CD4-positive, alpha-beta T cell treated with Interleukin-2 at 100 ng/mL for 4 hours (primary cell): ENCODE measurements at places on chromosomes 4 and X.

DNA sequence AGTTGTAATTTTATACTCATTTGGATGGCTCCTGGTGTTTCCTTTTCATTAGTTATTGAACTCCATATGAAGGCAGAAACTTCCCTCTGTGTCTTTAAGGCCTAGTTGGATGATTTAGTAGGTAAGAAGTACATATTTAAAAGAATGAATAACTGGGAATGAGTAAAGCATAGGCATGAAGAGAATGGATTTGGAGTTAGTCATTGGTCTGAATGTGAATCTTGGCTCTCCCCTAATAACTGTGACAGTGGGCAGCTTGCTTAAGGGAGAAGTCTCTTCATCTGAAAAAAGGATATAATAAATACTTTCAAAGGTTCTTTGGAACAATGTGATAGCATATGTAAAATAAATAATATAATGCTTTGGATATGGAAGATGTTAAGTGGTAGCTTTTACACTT lies 13.2 kb downstream of the SNX25 start:
- DNase-seq = no peak

- DNase-seq = no peak
Observed at GRCh38 chr4:189659287-189659686, 281.4 kb upstream of the FRG1 start.

DNA sequence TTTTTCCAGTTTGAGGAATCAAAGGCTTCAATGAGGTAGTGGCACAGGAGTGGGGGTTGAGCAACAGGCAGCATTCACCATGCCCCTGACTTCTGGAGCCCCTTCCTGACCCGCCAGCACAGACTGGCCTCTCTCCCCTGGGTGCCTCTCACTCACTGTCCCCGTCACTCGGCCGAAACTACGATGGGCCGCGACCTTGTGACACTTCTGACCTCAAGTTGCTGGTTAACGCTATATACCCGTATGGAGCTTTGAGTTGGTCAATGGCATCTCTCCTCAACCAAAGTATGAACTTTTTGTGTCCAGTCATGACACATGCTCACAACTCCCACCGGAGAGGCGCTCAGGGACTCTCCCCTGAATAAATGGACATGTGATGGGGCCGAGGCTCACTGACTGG lies 72.1 kb downstream of the IRF2 start:
- DNase-seq = no peak

DNA sequence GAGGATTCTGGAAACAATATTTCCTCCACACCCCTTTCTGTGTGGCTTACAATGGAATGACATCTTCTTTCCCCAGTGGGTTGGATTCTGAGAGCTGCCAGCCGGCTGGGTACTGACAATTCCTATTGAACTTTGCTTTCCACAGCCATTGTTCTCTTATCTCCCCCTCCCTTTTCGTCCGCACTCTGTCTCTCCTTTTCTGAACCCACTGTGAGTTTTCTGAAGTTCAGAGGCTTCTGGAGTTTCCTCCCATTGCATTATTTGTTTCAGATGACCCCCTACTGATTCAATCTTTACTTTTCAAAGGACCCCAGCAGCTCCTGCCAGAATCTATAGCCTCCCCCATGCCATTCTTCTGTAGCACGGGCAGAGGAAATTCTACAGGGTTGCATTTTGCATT lies 10.4 kb downstream of the SMPX start:
- no peak for DNase-seq

- DNase-seq = no peak
Observed at GRCh38 chr4:150238591-150238990, 160.3 kb downstream of the DCLK2 start.

GRCh38 chrX:103417370-103417769 lies 41.0 kb downstream of the BEX3 start:
- DNase-seq = no peak
